Urothelium cell line (cell line): ENCODE measurements at places on chromosomes 11 and 22.

DNA sequence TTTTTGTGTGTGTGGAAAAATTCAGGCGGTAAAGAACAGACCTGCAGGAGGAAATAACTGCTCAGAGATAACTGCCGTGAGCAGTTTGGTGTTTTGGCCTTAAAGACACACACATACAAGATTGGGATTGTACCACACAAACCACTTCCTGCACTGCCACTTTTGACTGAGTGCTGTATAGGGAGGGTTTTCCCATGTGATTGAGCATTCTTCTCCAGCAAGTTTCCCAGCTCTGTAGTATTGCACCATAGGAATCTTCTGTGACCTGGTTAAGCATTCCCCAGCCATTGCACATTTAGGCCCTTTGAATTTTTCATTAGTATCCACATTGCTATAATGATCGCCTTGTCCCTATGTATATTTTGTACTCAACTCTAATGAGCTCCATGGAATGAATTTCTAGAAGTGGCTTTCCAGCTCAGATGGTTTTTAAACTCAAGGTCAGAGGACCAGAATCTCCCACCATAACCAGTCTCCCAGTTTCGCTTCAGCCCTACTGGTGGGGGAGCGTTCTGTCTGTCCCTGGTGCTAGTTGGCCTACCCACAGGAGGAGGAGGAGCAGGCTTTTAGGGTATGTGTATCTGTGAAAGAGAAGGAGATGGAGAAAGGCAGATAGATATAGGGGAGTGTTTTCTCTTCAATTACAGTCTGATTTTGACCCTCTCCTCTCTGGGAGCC, 9.3 kb downstream of the CD82 start:
- peak; percentile 57 for DNase-seq

DNA sequence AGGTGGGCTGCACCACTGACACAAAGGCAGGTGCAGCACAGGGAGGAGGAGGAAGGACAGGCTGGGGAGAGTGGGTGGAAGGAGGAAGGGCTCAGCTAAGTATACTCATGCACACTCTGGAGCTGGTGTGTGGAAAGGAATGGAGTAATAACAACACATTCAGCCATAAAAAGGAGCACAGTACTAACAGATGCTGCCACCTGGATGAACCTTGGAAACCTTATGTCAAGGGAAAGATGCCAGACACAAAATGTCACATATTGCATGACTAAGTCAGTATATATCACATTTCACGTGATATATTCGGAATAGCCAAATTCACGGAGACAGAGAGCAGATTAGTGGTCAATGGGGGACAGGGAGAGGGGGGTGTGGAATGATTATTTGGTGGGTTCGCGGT, 389.6 kb upstream of the SYN3 start:
- DNase-seq, result no peak

DNA sequence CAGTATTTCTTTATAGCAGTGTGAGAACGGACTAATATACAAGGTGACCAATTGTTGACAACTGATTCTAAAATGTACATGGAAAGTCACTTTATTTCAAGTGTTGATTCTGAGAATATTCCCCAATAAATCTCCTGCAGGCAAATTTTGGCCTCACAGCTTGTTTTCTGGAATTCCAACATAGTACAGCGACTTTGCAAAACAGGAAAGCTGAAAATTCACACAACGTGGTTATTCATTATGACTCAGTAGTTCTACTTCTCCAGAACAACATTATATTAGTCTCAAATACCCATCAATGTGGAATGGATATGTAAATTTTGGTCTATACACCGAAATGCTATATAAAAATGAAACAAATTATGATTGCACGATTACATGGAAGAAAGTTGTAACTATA, 22.5 kb upstream of the OR5AN1 start:
- DNase-seq, result no peak

DNA sequence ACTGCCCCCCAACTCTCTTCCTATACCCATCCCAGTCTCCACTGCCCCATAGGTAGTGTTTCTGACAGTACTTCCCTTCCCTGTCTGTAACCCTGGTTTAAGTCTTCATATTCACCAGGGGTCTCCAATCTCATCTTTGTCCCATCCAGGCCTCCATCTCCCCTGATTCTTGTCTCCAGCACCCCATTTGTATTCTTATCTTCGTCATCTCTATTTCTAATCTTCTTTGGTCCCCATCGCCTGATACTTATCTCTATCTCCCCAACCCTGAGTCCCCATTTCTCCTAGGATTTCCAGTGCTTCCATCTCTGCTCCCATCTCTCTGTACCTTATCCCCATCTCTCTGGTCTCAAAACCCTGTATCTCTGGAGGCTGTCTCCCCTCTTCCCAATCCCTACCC, 1.8 kb downstream of the PHOX2A start:
- DNase-seq, result no peak

- DNase-seq, result no peak
Measured at GRCh38 chr22:39560127-39560526, 10.4 kb upstream of the CACNA1I start.

GRCh38 chr11:16690086-16690485, 48.4 kb upstream of the C11orf58 start:
- DNase-seq, result no peak

DNA sequence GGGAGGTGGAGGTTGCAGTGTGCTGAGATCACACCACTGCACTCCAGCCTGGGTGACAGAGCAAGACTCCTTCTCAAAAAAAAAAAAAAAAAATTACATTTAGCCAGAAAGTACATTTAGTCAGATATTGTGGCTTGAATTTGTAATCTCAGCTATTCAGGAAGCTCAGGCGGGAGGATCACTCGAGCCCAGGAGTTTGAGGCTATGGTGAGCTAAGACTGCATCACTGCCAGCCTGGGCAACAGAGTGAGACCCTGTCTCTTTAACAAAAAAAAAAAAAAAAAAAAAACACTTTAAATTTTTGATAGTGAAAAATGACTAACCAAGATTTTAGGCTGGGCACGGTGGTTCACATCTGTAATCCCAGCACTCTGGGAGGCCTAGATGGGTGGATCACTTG, 27.3 kb downstream of the MRTFA start:
- no peak for DNase-seq

DNA sequence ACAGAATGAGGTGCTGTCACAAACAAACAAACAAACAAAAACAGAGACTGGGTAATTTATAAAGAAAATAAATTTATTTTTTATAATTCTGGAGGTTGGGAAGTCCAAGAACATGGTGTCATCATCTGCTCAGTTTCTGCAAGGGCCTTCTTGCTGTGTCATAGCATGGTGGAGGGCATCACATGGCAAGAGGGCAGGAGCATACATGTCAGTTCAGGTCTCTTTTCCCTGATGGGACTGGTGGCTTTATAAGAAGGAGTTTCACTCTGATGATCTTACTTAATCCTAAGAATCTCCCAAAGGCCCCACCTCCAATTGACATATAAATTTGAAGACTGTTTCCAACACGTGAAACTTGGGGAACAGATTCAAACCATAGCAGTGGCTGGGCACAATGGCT, 135.7 kb downstream of the NECTIN1 start:
- DNase-seq, result no peak

GRCh38 chr11:61964058-61964665, 3.3 kb downstream of the FTH1 start:
- no peak for DNase-seq

DNA sequence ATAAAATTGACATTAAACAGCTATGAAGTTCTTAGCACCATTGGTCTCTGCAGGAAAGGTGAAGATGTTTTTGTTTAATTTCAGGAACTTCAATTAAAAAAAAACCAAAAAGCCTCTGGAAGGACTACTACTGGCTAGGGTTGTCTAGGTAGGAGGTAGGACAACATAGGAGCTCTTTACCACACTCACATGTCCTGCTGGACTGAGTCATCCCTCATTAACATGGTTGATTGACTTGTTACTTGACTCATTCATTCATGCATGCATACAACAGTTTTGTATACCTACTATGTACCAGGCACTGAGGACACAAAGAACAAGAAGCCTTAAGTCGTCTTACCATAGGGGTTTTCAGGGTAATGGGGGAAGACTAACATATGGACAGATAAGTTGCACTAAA, 216.9 kb upstream of the ARHGAP20 start:
- no peak for DNase-seq
